ENCODE measurements at places on chromosomes 1 and 21.

GRCh38 chr1:78627321-78627720 is 7.1 kb downstream of the IFI44L start:
- DNase-seq: no peak

- DNase-seq: no peak
These were observed 618 bp upstream of the FOXD3 start for GRCh38 chr1:63321785-63322113.

- DNase-seq: no peak
These were observed 10.3 kb upstream of the AGTRAP start for GRCh38 chr1:11725616-11726015.

DNA sequence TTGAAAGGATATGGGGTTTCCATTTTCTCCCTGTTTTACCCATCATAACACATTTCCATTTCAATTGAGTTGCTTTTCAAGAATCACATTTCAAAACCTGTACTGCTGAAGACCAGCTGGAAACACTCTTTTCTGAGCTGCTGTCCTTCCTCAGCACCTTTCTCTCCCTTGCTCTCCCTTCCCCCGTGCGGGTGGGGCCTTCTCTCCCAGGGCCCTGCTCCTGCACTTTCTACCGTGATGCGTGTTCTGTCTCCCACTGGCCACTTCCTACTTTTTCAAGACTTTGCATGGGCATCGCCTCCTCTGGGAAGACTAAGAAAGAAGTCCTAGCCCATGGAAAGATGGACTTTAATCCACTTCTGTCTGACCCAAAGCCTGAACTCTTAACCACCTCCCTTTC is 390.4 kb downstream of the PTPRU start:
- DNase-seq: no peak

- no peak for DNase-seq
These were observed 81.0 kb upstream of the PLD5 start for GRCh38 chr1:242605521-242605920.

GRCh38 chr1:168871531-168871930 is 142.5 kb upstream of the DPT start:
- no peak for DNase-seq

GRCh38 chr1:109112652-109113285 is 1.1 kb upstream of the ELAPOR1 start:
- DNase-seq: no peak

- peak; percentile 46 for DNase-seq
These were observed 31.8 kb downstream of the KCNK2 start for GRCh38 chr1:215114154-215114933.

- DNase-seq: no peak
These were observed 396.6 kb downstream of the DPYD start for GRCh38 chr1:97524211-97524610.

DNA sequence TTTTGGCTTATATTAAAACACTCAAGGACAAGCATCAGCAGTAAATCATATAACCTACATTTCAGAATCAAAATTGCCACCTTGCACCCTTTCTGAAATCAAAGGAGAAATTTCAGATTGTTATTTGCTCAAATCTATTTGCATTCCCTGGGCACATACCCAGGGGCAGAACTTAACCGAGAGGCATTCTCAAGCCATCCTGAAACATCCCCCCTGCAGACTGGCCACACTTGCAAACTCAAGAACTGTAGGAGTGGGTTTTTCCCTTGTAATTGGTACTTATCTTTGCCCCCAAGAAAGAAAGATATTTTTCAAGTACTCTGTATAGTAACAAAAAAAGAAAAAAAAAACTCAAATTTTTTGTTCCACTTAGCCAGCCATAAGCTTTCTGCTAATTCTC is 213.6 kb upstream of the ESRRG start:
- DNase-seq: no peak

- no peak for DNase-seq
These were observed 92.8 kb downstream of the C1orf21 start for GRCh38 chr1:184479435-184480167.

- DNase-seq: no peak
These were observed 6.9 kb downstream of the PINK1 start for GRCh38 chr1:20640183-20640597.

GRCh38 chr1:179632868-179633267 is 41.2 kb downstream of the TDRD5 start:
- DNase-seq: no peak

GRCh38 chr1:94884106-94884505 is 42.8 kb downstream of the CNN3 start:
- no peak for DNase-seq

GRCh38 chr1:202004711-202005110 is 5.7 kb upstream of the ELF3 start:
- DNase-seq: no peak

- no peak for DNase-seq
These were observed 2.5 kb downstream of the TGFBR3 start for GRCh38 chr1:91883470-91883869.

- DNase-seq: no peak
These were observed 34.0 kb downstream of the SLC45A1 start for GRCh38 chr1:8351693-8352470.

DNA sequence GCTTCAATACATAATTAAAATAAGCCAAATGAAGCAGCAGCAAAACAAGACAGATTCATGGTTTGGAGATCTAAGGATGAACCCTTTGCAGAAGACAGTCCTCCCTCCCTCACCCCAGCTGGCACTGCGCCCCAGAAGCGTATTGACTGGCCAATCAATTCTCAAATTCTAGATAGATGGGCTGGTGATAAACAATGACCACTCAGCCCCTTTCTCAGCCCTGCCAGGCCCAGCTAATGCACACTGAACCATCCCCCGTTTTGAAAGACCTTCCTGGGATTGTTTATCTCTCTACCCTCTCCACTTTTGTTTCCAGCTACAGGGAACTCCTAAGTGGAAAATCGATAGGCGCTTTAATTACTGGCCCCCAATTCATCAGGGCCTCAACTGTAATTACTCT is 29.0 kb downstream of the TNR start:
- DNase-seq: no peak

GRCh38 chr21:41681348-41681801 is 85.5 kb downstream of the RIPK4 start:
- no peak for DNase-seq

DNA sequence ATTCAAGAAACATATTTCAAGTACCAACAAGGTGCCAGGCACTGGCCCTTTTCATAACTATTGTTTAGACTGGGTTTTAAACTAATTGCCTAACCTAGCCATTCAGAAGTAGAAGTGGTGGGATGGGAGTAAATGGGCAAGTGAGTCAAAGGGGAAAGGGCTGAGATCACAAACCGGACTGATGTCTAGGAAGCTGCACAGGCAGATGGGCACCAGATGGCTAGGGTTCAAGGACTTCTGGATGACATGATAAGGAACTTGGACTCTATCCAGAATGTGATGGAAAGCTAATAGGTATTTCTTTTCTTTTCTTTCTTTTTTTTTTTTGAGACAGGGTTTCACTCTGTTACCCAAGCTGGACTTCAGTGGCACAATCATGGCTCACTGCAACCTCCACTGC is 46.6 kb downstream of the LYST start:
- no peak for DNase-seq

DNA sequence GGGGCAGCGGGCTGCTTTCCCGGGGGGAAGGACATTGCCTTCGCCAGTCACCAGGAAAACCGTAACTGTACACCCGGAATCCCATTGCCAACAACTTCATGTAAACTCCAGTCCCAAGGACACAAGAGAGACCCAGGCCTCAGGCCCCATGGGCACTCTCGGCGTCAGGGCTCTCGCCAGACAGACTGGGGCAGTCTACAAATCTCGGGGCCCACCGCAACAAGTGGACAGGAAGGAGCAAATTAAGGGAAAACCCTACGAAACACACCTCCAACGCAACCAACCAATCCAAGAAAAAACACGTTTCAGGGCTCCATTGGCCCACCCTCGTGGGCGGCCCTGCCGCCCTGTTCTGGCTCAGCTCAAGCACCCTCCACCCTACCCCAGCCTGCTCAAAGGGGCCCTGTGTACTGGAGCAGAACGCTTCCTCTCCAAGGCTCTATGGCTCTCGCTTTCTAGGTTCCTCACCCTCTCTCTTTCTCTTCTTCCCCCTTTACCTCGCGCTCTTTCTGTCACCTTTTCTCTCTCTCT is 4.6 kb upstream of the ZNF678 start:
- DNase-seq: no peak

DNA sequence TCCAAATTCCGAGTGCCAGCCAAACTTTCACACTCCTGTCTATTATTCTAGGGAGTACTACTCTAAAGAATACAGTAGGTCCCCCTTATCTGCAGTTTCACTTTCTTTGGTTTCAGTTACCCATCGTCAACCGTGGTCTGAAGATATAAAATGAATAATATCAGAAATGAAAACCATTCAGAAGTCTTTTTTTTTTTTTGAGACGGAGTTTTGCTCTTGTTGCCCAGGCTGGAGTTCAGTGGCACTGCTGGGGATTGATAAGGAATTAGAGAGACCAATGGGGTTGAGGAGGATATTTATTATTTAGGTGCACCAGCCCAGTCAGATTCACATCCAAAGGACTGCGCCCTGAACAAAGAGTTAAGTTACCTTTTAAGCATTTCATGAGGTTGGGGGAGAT is 52.9 kb upstream of the SRSF10 start:
- DNase-seq: no peak

DNA sequence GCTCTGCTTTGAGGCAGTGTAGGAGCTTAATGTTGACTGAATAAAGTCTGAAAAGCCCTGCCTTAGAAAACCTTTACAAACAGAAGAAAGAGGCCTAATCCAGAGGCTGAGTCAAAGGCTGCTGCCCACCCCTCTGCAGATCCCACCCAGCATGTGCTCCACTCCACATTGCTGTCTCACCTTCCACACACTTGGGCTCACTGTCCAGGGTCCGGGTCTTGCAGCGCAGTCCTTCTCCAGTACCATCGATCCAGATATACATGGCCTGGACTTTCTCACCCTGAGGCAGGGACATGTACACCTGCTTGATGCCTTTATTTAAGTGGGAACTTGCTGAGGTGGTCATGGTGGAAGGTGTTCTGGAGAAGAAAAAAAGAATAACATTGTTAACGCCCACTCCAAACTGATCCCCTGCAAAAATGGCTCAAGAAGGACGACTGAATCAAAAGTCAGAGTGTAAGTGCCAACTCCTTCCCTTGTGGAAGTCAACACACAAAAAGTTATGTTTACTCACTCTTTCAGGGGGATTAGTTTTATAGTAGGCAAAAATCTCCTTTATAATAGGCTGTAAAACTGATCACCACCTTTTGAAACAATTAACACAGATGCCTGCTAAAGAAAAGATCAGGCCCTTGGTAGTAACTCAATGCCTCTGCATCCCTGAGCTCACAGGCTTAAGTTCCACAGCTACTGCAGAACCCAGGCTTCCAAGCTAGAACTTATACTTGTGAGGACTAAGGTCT is 3.0 kb downstream of the GLUL start:
- DNase-seq: no peak

- peak; percentile 76 for DNase-seq
These were observed 48.9 kb downstream of the INKA2 start for GRCh38 chr1:111690306-111690617.

GRCh38 chr1:106699433-106699832 is 357.0 kb upstream of the PRMT6 start:
- DNase-seq: no peak

GRCh38 chr1:185849014-185849413 is 114.8 kb downstream of the HMCN1 start:
- DNase-seq: no peak

GRCh38 chr1:10629816-10630571 is 155.2 kb downstream of the PEX14 start:
- no peak for DNase-seq

GRCh38 chr1:61776091-61776490 is 33.8 kb downstream of the PATJ start:
- DNase-seq: no peak

DNA sequence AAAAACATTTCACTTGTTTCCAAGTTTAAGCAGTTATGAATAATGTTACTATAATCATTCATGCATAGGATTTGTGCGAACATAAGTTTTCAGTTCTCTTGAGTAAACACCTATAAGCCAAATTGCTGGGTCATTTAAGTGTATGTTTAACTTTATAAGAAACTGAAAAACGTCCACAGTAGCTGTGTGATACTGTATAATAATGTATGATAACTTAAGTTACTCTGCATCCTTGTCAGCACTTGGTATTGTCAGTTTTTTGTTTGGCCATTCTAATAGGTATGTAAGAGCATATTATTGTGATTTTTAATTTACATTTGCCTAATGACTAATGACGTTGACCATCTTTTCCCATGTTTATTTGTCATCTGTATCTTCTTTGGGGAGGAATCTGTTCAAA is 14.4 kb upstream of the SLC35A3 start:
- no peak for DNase-seq

GRCh38 chr1:154867841-154868605 is 2.1 kb downstream of the KCNN3 start:
- DNase-seq: no peak

- no peak for DNase-seq
These were observed 704.5 kb upstream of the ADGRL4 start for GRCh38 chr1:79711001-79711431.

DNA sequence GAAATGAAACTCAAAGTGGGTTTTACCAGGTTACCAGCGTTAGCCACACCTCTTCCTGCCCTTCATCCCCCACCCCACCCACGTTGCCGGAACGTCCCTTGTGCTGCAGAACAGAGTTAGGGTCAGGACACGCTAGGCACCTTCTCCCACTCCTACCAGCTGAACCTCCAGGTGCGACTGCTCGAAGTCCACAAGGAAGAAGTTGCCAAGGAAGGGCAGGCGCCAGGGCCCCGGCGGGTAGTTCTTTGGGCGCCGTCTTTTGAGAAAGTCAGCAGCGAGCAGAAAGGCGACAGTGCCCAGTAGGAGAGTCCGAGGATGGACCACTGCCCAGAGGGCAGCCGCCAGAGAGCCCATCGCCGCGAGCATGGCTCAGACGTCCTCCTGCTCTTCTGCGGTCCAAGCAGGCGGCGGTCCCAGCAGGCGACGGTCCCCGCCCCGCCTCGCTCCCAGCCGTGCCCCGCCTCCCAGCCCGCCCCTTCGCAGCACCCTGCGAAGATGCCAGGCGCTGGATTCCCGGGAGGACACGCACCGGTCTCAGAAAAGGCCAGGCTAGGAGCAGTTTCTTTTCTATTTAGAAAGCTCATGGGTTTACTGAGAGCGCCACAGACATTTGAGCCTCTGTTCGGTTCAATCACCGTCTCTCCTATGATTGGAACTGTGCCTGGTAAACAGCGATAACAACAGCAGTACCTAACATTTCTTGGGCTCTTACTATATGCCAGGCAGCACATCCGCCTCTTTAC is at the start of gene CYP2J2:
TSS of gene CYP2J2 (minus strand) at position 393 of the 743 bp plus-strand sequence. CDS start at position 366, 27 bp downstream.
- DNase-seq: no peak

- DNase-seq: no peak
These were observed 3.9 kb upstream of the DIP2A start for GRCh38 chr21:46454634-46455390.

- no peak for DNase-seq
These were observed 24.5 kb downstream of the C21orf91 start for GRCh38 chr21:17794518-17795145.
